Esophagus squamous epithelium (tissue), 5 donors: ENCODE measurements at places on chromosomes 5 and 9.

GRCh38 chr5:122727112-122727541, 47.8 kb upstream of the SNX2 start:
- no peak for DNase-seq

DNA sequence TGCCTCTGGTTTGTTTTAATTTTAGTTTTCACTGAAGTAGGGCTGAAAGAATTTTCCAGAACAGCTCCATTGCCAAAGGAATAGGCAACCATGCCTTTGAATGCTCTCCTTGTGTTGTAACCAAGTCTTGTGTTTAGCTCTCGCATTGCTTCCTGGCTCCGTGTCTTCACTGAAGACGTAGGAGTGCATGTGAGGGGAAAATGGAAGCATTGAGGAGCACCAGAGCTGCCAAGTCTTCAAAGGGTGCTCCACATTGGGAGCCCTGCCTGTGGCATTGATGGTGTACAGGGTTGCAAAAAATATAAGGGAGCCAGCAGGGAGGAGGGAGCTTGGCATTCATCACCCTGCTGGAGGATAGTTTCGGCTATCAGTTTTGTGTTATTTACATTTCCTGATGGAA, 86.6 kb downstream of the NTRK2 start:
- no peak for DNase-seq

GRCh38 chr5:76326577-76327302, 76.3 kb upstream of the IQGAP2 start:
- no peak for DNase-seq

- DNase-seq: no peak
Measured at GRCh38 chr9:94984891-94985476, 258.5 kb downstream of the AOPEP start.
